Mammary epithelial cell (primary cell): ENCODE measurements at places on chromosomes 5 and 9. TPM values are rescaled to one million over a fixed set of nuclear protein-coding genes. Genes with fewer than 3 reads are reported as not detected.

The MELK gene
- 10.8 TPM for total RNA-seq

The IL7R gene
- 1.0 TPM for total RNA-seq

The RASEF gene
- 1.5 and 2.0 TPM in 2 replicates for total RNA-seq

The ANKRD31 gene
- 0.33 TPM for total RNA-seq

The PPP1R26 gene
- total RNA-seq: 12.3 and 13.2 TPM in 2 replicates

The TRPM3 gene
- 0.21 TPM in 1 of 2 replicates, not detected in the other for total RNA-seq

The CD180 gene
- total RNA-seq: not detected in 2 replicates

The FOXD1 gene
- total RNA-seq: 58.1 and 78.6 TPM in 2 replicates

The GRIN1 gene
- not detected in 2 replicates for total RNA-seq

The SPATA6L gene
- total RNA-seq: 0.75 and 0.85 TPM in 2 replicates

The BTNL9 gene
- total RNA-seq: not detected

The OLFM1 gene
- total RNA-seq: 0.27 and 0.33 TPM in 2 replicates

The GRIN3A gene
- not detected for total RNA-seq

The SLC4A9 gene
- total RNA-seq: under 0.01 TPM

The SV2C gene
- total RNA-seq: under 0.01 TPM

The ANGPTL2 gene
- 1.5 TPM for total RNA-seq
